Mesenteric fat pad (tissue), 1 donor: ENCODE measurements at places on chromosomes 3 and 15. TPM values are rescaled to one million over a fixed set of nuclear protein-coding genes. Genes with fewer than 3 reads are reported as not detected.

The AHSG gene
- not detected for total RNA-seq

- DNase-seq, result no peak
Measured at GRCh38 chr3:53049987-53050386, 4.1 kb upstream of the SFMBT1 start.

The TRIM71 gene
- not detected for total RNA-seq

GRCh38 chr15:34266751-34267150 lies 41.9 kb downstream of the EMC4 start:
- DNase-seq, result no peak

The SLCO3A1 gene
- 25.9 TPM for total RNA-seq
